ENCODE measurements at places on chromosomes 3 and 15.
A peak's percentile ranks its signal among the peaks of the same experiment; 100 is the strongest.

- no peak for DNase-seq
These were observed 153.5 kb upstream of the LPP start for GRCh38 chr3:188000361-188000861.

DNA sequence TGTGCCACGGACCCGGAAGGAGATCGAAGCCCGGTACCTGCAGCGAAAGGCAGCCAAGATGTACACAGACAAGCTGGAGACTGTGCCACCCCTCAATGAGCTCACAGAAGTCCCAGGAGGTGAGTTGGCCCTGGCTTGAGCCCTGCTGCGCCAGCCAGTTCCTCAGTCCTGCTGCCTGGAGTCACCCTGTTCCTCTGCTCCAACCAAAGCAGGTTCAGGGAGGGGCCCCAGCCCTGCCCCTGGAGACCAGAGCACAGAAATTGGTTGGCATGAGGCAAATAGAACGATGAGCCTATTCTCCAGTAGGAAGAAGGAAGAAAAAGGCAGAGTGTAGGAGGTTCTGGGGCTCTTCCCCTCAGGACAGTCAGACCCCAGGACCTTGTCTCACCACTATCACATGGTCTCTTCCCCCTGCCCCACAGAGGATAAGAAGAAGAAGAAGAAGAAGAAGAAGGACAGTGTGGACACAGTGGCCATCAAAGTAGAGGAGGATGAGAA lies 8.0 kb downstream of the TMIE start:
- no peak for DNase-seq

DNA sequence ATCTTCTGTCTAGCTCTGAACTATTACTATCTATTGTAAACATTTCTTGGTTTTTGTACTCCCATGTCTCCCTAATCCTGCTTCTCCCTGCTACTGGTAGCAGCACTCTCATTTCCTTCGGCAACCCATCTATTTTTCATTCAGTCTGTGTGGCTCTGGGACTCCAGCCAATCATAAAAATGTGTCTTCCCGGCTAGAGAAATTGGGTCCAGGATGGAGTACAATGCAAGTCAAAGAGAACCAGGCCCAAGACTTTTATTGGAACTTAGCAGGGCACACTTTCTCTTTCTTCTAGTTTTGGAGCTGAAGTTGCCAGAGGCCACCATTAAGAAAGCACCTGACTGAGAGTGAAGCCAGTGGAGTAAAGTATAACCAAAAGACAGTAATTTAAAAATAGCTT lies 22.8 kb upstream of the ARHGEF26 start:
- peak; percentile 48 for DNase-seq

DNA sequence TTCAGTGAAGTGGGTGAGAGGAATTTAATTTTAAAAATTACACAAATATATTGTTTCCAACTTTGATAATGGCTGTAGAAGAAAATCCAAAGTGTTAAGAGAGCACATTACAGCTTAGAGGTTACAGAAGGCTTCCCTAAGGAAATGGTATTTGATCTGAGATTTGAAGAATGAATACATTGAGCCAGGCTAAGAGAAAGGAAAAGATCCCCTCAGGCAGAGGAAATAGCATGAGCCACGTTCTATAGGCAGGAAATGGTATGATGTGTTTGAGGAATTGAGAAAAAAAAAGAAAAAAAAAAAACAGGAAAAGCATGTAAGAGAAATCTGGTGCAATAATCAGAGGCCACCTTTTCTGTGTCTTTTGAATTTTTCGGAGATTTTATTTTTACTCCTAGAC lies 48.6 kb downstream of the UNC13C start:
- DNase-seq: no peak

DNA sequence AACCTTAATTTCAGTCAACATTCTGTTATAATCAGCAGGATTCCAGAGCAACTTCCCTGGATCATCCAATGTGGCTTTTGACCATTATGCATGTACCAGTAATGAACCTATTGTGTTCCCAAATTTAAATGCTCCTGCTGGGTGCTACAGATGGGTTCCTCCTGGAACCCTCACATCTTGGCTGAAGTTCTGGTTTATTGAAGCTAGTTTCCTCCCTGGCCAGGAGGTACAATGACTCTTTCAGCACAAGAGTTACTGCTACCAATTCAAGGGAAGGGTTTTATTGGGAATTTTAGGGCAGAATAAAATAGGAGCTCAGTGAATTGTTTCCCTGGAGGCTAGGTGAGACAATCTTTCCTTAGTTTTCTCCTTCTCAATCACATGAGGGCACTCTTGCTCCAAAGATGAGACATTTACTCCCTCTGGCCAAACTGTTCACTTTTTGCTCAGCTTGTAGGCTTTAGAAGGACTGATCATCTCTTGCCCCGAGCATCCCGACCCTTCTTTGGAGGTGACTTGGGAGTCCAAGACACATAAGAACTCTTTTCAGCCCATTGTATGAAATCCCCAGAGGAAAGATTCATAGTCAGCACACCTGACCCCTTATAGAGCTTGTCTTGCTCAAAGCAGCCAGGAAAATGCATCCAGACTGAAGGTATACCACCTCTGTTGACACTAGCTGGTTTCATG lies 8.8 kb upstream of the NPHP3 start:
- peak; percentile 53 for DNase-seq

GRCh38 chr3:178443634-178444033 lies 92.6 kb upstream of the KCNMB2 start:
- no peak for DNase-seq

DNA sequence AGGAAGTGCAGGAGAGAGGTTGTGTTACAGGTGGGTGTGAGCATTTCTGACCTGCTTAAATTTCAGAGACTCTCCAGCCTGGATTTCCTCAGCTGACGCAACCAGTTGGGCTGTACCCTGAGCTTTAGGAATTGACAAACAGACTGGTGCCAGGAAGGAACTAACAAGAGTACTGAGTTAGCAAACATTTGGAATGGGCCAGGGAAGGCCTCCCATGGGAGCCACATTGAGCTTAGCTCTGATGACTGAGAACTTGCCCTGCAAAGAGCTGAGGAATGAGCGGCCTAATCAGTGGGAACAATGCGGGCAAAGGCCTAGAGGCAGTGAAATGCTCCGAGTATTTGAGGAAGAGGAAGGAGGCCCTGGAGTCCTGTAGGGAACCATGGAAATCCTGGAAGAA lies 254.2 kb downstream of the FEZF2 start:
- DNase-seq: no peak

GRCh38 chr3:184144505-184144904 lies 9.3 kb downstream of the EIF2B5 start:
- no peak for DNase-seq

DNA sequence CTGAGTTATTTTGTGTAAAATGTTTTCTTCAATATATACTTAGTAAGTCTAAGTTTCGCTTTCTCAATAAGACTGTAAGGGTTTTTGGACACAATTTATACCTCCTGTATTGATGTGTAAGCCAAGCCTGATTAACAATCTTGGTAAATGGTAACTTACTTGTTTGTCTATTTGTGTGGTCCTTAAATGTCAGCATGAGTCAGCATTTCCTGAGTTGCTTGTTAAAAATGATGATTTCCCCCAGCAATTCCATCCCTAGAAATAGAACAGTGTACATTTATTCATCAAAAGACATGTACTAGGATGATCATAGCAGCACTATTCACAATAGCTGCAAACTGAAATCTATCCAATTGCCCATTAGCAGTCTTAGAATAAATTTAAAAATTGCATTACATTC lies 53.4 kb upstream of the LRIG1 start:
- DNase-seq: no peak

- DNase-seq: peak; percentile 42
These were observed 646.0 kb downstream of the TUSC7 start for GRCh38 chr3:117355566-117355965.

DNA sequence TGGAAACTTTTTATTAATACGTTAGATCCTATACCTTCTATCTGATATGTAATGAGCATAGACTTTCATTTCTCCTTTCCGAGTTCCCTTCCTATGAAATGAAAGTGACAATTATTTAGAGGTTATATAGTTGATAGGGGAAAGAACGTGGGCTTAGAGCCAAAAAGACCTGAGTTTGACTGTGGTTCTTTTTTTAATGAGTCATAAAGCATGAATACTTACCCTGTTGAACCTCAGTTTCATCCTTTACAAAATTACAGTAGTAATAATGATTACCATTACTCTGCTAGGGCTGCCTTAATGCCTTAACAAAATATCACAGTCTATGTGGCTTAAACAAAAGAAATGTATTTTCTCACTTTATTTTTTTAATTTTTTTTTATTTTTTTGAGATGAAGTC lies 75.9 kb downstream of the AGBL1 start:
- DNase-seq: no peak

GRCh38 chr3:48552111-48552951 lies 4.3 kb downstream of the PFKFB4 start:
- no peak for DNase-seq

- DNase-seq: no peak
These were observed 169.0 kb upstream of the SLC24A5 start for GRCh38 chr15:47951781-47952180.

- DNase-seq: no peak
These were observed 544.7 kb downstream of the MECOM start for GRCh38 chr3:169118666-169119370.

GRCh38 chr3:37772773-37773354 lies 88.8 kb upstream of the CTDSPL start:
- no peak for DNase-seq

DNA sequence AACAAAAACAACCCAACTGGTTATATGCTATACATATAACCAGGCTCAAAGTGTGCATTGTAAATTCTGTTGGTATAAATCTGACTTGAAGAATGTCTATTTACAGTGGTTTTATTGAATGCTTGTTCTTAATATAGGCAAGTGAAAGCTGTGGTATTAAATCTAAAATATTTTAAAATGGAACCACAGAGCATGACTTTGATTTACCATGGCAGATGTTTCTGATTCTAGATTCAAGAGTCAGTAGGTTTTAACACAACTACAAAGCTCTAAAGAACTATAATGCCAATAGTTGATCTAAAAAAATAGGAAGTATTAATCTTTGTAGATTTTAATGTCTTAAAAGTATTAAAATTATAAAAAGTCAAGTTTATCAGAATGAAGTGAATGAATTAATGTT lies 141.9 kb upstream of the PLSCR5 start:
- no peak for DNase-seq

- DNase-seq: peak; percentile 32
These were observed 20.8 kb upstream of the NXPE3 start for GRCh38 chr3:101758224-101758623.

- no peak for DNase-seq
These were observed 145.1 kb downstream of the SEMA6D start for GRCh38 chr15:47862402-47862801.

DNA sequence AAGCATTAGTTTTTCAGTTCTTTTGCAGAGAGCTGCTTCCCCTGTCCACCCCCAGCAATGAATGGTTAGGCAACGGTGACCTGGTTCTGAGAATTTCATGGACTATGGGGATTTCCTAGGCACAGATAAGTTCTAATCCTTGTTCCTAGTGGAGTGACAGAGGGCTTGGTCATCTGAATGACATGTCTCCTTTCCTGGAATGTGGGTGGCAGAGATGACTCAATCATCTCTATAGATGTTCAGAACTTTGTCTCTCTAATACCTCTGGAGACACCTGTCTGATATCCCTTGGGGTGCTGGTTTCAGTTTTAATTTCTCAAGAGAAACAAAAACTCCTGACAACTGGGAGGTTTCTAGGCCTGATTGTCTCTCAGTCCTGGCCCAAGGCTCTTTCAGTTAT lies 10.4 kb downstream of the PLA2G4E start:
- no peak for DNase-seq

DNA sequence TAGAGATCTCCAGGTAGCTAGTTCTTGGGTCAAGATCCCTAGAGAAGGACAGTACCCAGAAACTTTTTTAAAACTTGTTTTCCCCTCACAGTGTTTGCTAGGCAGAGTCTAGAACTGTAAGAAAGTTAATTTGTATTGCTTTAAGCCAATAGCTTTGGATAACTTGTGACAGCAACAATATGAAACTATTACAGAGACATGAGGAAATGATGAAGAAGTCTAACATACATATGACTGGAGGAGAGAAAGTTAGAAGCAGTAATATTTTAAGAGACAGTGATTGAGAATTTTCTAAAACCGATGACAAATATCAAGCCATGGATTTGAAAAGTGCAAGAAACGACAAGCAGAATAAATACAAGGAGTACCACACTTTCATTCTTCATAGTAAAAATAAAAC lies 10.0 kb downstream of the HMG20A start:
- DNase-seq: no peak

GRCh38 chr3:56806407-56806806 lies 4.7 kb upstream of the ARHGEF3 start:
- peak; percentile 65 for DNase-seq

DNA sequence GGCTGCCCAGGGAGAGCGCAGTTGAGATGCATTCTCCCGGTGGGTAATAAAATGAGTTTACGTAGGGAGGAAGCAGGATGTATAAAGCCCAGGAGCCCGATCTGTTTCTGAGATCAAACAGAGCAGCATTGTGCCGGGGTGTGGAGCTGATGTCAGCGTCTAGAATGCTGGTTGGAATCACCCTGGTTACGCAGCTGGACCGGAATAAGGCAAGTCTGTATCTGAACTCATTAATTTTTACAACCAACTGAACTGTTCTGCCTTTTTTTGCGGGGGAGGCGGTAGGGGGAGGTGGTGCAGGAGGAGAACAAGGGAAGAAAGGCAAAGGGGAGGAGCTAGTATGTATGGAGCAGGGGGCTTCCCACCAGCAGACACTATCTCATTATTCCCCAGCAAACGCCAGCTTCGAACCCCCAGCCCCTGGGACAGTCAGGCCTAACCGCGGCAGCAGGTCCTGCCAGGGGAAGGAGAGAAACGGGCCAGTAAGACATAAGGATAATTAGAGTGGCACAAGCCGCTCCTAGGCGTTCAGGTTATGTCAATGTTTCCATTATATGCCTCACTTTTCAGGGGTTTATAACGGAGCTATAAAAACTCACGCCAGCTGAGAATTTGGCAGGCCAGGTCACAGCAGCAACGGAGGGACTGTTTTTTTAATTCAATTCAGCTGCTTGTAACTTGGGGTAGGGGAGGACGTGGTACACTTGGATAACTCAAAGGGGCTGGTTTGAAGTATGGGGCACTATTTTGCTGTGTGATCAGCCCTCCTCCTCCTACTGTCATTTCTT lies 175.3 kb upstream of the HES1 start:
- peak; percentile 28 for DNase-seq

GRCh38 chr3:155815030-155815545 lies 9.0 kb upstream of the C3orf33 start:
- no peak for DNase-seq

- DNase-seq: no peak
These were observed 3.7 kb downstream of the SLC6A20 start for GRCh38 chr3:45792516-45793172.

GRCh38 chr3:56131974-56132590 lies 336.2 kb downstream of the ERC2 start:
- DNase-seq: no peak
